ENCODE measurements at places on chromosomes 11 and 22. TPM values are rescaled to one million over a fixed set of nuclear protein-coding genes. Genes with fewer than 3 reads are reported as not detected.

GRCh38 chr11:96222102-96222501 lies 120.9 kb downstream of the MAML2 start:
- H3K36me3 ChIP-seq = no peaks in the 10 kb centered on the region
- DNase-seq = no peak
- H3K4me1 ChIP-seq = peaks cover 3% of the 10 kb centered on the region
- no peak overlapping the region for H3K27ac ChIP-seq

DNA sequence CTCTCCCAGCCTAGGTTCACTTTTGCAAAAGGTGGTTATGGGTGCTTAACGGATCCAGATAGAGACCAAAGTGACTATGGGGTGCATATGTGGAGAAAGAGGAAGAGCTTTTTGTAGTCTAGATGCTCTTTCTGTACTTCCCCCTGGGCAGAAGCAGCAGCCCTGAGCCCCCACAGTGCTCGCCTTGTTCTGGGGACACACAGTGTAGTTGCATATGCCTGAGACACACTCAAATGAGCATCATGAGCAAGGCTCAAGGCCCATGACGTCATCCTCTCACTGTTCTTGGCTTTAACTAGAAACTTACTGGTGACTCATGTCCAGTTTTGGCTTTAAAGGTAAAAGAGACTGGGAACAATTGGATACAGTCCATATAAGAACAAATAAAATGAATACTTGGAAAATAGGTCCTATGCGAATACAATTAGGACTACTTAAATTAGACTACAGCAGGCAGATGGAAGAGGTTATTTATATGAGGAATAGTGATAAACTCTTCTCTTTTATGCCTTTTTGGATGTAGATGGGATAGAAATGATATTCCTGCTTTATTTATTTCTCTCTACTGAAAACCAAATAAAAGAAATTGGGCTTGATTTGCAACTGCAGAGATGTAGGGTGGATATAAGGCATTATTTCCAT lies 20.1 kb upstream of the PEX26 start:
- peak overlapping the region; percentile 3 for H3K27ac ChIP-seq
- no peak overlapping the region for H3K4me3 ChIP-seq
- no peaks in the 10 kb centered on the region for H3K27me3 ChIP-seq
- DNase-seq = peak; percentile 97
- H3K4me1 ChIP-seq = peaks cover 13% of the 10 kb centered on the region

GRCh38 chr11:93537767-93538261 lies 5.4 kb downstream of the SMCO4 start:
- no peak overlapping the region for H3K4me3 ChIP-seq
- H3K36me3 ChIP-seq = no peaks in the 10 kb centered on the region
- H3K27me3 ChIP-seq = no peaks in the 10 kb centered on the region
- no peak for DNase-seq
- no peak overlapping the region for H3K27ac ChIP-seq

GRCh38 chr22:35450824-35451569 lies 51.1 kb downstream of the MCM5 start:
- H3K27ac ChIP-seq = no peak overlapping the region
- DNase-seq = no peak
- no peak overlapping the region for H3K4me3 ChIP-seq
- H3K36me3 ChIP-seq = peaks cover 9% of the 10 kb centered on the region

DNA sequence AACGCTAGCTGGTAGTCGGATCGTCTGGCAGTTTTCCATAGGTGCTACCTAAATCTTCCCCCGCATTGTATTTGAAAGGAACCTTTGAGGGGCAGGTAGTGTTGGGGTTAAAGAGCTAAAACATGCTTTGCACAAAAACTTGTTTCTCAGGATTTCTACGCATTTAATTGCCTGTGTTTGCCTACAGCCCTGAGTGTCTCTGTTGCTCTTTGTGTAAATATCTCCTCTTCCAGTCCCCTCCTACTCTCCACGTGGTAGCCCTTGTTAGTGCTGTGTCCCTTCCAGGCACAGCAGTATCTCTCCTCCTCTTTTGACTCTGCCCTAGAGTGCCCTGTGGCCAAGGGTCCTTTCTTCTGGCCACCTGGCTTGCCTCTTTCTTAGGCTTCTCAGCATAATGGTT lies 81.7 kb downstream of the BARX2 start:
- DNase-seq = no peak
- no peaks in the 10 kb centered on the region for H3K36me3 ChIP-seq
- H3K4me1 ChIP-seq = no peaks in the 10 kb centered on the region
- no peak overlapping the region for H3K27ac ChIP-seq
- no peak overlapping the region for H3K4me3 ChIP-seq

DNA sequence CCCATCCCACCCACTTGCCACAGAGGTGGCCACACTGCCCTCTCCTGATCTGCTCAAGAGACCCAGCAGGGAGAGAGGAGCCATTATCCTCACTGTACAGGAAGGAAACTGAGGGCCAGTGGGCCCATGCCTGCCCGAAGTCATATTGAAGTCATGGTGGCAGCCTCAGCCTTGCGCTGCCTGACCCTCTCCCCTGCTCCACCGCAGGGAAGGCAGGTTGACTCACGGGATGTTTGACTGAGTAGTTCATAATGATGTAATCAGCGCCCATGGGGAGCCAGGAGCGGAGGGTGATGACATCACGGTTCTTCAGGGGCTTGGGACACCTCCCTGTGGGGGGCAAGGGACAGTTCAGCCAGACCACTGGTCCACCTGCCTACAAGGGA lies 6.1 kb upstream of the ARAP1 start:
- no peak for DNase-seq
- H3K4me3 ChIP-seq = no peak overlapping the region
- H3K27ac ChIP-seq = no peak overlapping the region

GRCh38 chr11:70483077-70483861 lies 84.9 kb downstream of the CTTN start:
- H3K4me3 ChIP-seq = no peak overlapping the region
- H3K4me1 ChIP-seq = peaks cover 32% of the 10 kb centered on the region
- H3K27me3 ChIP-seq = peaks cover 2% of the 10 kb centered on the region
- no peaks in the 10 kb centered on the region for H3K36me3 ChIP-seq
- H3K27ac ChIP-seq = peak overlapping the region; percentile 74

GRCh38 chr11:45208135-45208534 lies 61.7 kb downstream of the PRDM11 start:
- peaks cover 57% of the 10 kb centered on the region for H3K36me3 ChIP-seq
- H3K27me3 ChIP-seq = no peaks in the 10 kb centered on the region
- H3K4me1 ChIP-seq = peaks cover 45% of the 10 kb centered on the region
- peak; percentile 34 for DNase-seq
- peak overlapping the region; percentile 95 for H3K27ac ChIP-seq
- H3K4me3 ChIP-seq = no peak overlapping the region

DNA sequence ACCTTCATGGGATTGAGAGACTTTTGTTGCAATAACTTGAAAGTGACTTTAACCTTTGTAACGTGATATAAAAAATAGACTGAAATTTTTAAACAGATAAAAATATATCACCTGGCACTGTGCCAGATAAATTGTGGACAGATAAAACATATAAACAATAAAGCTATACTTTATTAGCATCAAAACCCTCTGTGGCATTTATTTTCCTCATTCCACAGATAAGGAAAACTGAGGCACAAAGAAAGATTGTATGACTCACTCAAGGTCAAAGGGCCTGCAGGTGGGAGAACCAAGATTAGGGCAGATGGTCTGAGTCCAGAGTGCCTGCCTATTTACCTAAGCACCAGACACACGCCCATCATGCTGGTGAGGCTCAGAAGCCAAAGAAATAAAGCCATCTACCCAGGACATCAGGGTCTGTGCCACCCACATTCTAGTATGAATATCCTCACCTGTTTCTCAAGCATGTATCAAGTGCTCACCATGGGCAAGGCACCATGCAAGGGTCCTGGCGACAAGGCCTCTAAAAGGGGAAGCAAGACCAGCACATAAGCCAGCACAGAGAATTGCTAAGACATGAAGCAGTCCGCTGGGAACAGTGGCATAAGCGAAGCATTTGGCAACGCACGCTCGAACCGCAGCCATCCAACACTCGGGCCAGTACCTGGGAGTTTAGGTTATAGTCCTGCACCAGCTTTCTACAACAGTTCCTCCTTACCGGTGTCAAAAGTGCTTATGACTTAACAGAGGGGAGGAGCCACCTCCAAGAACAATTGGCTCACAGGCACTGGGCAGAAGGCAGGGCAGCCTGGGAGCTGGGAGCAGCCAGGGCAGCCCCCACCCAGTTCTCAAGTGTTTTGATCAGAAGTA lies 17.6 kb downstream of the MYH9 start:
- peaks cover 10% of the 10 kb centered on the region for H3K36me3 ChIP-seq
- H3K27me3 ChIP-seq = no peaks in the 10 kb centered on the region
- DNase-seq = no peak
- H3K27ac ChIP-seq = peak overlapping the region; percentile 79
- H3K4me3 ChIP-seq = no peak overlapping the region

Gene SPA17
- 4.5 TPM for polyA plus RNA-seq

Gene AQP11
- polyA plus RNA-seq = 1.6 TPM

Gene APOBEC3A
- not detected for polyA plus RNA-seq

Gene GAL
- polyA plus RNA-seq = 1.3 TPM

Gene OTOG
- polyA plus RNA-seq = 0.04 TPM

Gene ZBTB16
- 4.0 TPM for polyA plus RNA-seq

Gene TMPRSS13
- 1.1 TPM for polyA plus RNA-seq

Measured in muscle of leg (tissue), 16 donors.